A549 treated with RU486 at 1 μM for 4 hours (cell line): ENCODE measurements at places on chromosomes 3 and 15. TPM values are rescaled to one million over a fixed set of nuclear protein-coding genes. Genes with fewer than 3 reads are reported as not detected.

Gene NAA80
- 3.4 to 6.7 TPM (median 5.9 TPM) in 5 replicates for total RNA-seq

Gene WDR49
- not detected in 5 replicates for total RNA-seq

Gene ZNF860
- total RNA-seq, result 0.95 to 2.1 TPM (median 1.2 TPM) in 5 replicates

Gene CAMP
- total RNA-seq, result not detected in 5 replicates

Gene TNFAIP8L3
- total RNA-seq, result 5.3 to 9.7 TPM (median 6.9 TPM) in 5 replicates

Gene ZNF592
- 16.2 to 21.8 TPM (median 19.9 TPM) in 5 replicates for total RNA-seq

Gene RBPMS2
- 6.4 to 9.5 TPM (median 7.7 TPM) in 5 replicates for total RNA-seq

Gene ISLR
- total RNA-seq, result 0.14 to 0.59 TPM (median 0.25 TPM) in 5 replicates

Gene TXNRD3
- total RNA-seq, result 6.1 to 8.5 TPM (median 6.6 TPM) in 5 replicates
